Renal pelvis (tissue), 12 donors: ENCODE measurements at places on chromosomes 1 and 21. TPM values are rescaled to one million over a fixed set of nuclear protein-coding genes. Genes with fewer than 3 reads are reported as not detected.

DNA sequence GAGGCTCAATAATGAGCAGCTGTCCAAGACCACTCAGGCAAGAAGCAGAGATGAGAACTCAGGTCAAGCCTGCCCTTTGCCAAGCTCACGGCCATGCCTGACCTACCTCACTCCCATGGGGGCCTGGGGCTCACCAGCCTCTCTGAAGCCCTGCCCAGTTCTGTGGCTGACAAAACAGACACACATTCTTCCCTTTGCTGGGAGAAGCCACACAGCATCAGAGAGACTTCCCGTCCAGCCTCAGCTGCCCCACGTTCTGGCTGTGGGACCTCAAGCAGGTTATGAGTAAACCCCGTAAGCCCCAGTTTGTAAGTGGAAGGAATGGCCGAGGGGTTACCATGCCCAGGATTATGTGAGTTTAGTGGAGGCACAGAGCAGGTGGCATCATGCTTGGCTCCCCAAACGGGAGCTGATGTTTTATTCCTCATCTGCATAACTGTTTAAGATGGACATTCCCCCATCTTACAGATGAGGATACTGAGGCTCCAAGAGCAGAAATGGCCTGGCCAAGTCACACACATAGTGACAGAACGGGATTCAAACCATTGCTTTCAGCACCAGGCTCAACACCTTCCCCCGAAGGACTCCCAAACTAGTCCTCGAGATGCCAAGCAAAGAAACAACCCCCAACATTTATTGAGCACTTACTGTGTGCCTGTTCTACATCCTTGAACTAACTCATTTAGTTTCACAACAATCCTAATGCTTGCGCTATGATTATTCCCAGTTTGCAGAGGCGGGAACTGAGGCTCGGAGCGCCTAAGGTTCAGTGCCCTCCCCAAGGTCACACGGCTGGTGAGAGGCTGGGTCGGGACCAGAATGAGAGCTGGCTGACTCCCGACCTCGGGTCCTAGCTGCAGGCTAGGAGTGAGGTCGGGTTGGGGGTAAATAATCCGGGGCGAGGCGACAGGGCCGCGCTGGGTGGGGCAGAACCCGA, 49.1 kb upstream of the LAPTM5 start:
- no peak for DNase-seq

GRCh38 chr1:16348414-16349182, 3.7 kb downstream of the FBXO42 start:
- no peak for DNase-seq

DNA sequence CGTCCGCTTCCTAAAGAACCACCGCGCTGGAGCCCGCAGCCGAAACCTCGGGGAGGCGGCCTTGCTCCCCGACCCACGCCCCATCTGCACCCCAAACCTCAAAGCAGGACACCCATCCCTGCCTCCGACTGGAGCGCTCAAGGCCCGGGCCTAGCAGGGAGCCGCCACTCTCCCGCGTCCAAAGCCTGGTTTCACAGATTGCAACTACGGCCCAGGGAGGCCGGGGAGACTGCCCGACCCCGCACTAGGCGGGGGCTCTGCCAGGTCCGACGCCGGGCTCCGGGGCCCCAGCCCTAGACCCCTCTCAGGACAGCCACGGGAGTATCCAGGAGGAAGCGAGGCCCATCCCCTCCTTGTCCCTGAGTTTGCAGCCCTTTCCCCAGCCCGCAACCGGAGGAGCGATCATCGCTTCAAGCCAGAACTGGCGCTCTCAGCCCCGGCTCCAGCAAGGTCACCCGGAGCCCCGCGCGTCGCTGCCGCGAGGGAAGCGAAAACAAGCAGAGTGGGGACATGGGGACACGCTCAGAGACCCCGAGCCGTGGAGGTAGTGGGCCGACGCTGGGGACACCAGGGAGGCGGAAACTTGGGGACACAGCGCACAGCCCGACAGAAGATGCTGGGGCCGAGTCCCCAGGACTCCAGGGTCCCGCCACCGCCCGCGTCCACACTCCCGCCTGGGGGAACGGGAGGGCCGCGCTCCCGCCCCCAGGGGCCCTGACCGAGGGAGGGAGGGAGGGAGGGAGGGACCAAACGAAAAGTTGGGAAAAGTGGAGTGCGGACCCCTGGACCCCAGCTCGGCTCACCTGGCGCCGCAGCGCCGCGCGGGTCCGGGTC, 433 bp downstream of the TMEM200B start:
- DNase-seq: peak; percentile 24

DNA sequence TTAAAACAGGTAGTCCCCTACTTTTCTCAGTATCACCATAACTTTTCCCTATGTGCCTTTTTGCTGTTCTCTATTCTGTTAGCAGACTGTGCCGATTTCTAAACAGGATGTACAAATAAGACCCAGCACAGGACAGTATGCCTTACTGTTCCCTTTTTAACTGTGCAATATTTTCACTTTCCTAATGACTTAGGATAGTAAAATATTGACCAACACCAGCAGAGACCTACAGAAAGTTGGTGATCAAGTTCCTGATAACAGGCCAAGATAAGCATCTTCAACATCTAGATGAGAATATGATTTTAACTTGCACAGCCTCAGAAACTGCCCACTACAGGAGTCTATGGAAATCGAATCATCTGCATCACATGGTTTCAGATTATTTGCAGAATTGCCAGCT, 42.0 kb downstream of the ADSS2 start:
- DNase-seq: no peak

DNA sequence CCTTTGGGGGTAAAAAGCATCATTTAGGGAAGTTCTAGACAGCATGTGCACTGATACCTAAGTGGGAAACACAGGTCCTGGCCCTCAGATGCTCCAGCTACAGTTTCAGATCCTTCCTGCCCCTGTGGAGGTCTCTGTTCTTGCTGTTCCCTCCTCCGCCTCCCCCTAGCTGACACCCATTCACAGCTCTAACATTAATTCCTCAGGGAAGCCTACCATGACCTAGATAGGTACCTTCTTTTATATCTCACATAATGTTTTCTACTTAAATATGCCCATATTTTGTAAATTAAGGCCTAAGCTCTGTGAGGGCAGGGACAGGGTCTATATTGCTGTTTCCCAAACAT, 11.3 kb downstream of the TSPAN2 start:
- no peak for DNase-seq

GRCh38 chr1:180610556-180611015, 21.2 kb upstream of the XPR1 start:
- DNase-seq: no peak

DNA sequence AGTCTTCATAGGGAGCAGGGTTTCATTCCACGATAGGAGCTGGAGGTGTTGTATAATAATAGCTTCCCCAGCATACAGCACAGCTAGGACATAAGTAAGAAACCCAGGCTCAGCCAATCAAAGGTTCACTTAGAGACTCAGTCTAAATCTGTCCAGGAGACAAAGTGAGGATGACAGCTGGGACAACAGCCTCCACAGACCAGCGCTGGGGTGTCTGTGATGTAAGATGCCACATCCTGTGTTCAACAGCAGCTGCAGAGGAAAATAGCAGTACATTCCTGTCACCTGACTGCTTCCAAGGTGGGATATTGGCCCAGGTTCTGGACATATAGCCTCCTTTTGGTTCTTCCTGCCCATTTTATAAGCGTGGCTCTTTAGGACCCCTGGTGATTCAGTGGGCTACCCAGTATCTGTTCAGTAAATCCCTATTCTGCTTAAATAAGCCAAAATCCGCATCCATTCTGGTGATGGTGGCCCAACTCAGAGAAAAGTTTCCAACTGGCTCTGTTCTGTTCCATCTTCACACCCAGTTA, 176.8 kb upstream of the SYT6 start:
- DNase-seq: no peak

DNA sequence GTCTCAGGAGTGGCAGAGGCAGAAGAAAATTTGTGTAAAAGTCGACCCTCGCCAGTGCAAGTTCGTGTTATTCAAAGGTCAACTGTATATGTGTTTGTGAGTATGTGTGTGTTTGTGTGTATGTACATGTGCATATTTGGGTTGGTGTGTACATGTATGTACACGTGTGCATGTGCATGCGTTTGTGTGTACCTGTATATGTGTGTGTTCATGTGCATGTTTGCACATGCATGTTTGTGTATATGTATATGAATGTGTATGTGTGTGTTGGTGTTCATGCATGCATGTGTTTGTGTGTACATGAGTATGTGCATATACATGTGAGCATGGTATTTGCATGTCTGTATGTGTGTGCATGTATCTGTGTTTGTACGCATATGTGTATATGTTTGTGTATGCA, 21.7 kb upstream of the TENT5C start:
- DNase-seq: no peak

The OR2T2 gene
- not detected for polyA plus RNA-seq

The SPATA46 gene
- 5.0 TPM for polyA plus RNA-seq

The ARF1 gene
- polyA plus RNA-seq: 390 TPM

The SMCP gene
- not detected for polyA plus RNA-seq

The OLFML3 gene
- 131 TPM for polyA plus RNA-seq

The C1orf116 gene
- polyA plus RNA-seq: 27.0 TPM
